ENCODE measurements at places on chromosomes 12 and 14.

GRCh38 chr14:22614240-22614799 lies 16.2 kb downstream of the ABHD4 start:
- DNase-seq, result peak; percentile 80

GRCh38 chr14:68486033-68486732 lies 306.7 kb downstream of the ZFP36L1 start:
- DNase-seq, result no peak

GRCh38 chr12:5921966-5922899 lies 22.8 kb downstream of the ANO2 start:
- no peak for DNase-seq

- no peak for DNase-seq
Observed at GRCh38 chr12:100545092-100545491, 28.4 kb upstream of the GAS2L3 start.

- peak; percentile 98 for DNase-seq
Observed at GRCh38 chr14:74619672-74620131, 7.7 kb upstream of the LTBP2 start.

DNA sequence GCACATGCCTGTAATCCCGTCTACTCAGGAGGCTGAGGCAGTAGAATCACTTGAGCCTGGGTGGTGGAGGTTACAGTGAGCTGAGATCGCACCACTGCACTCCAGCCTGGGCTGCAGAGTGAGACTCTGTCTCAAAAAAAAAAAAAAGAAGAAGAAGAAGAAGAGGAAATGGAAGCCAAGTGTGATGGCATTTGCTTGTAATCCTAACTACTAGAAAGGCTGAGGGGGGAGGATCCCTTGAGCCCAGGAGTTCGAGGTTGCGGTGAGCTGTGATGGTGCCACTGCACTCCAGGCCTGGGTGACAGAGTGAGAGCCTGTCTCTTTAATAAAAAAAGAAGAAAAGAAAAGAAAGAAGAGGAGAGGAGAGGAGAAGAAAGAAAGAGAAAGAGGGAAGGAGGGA lies 52.1 kb downstream of the LGMN start:
- DNase-seq, result no peak

GRCh38 chr12:4997939-4998338 lies 45.7 kb upstream of the KCNA5 start:
- peak; percentile 26 for DNase-seq

DNA sequence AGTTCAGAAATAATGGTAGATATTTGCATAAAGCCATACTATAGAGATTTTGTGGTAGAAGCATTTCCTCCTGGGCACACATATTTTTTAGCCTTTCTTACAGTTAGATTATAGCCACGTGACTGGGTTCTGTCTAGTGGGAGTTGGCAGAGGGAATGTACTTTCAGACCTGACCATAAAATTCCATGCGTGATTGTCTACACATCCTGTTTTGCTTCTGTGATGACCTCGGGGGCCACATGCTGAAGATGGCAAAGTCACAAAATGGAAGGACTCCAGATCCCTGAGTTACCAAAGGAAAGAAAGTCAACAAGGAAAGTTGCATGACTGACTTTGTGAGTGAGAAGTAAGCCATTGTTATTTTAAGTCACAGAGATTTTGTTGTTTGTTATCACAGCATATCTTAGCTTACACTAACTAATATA lies 14.6 kb upstream of the MIA2 start:
- DNase-seq, result peak; percentile 44

DNA sequence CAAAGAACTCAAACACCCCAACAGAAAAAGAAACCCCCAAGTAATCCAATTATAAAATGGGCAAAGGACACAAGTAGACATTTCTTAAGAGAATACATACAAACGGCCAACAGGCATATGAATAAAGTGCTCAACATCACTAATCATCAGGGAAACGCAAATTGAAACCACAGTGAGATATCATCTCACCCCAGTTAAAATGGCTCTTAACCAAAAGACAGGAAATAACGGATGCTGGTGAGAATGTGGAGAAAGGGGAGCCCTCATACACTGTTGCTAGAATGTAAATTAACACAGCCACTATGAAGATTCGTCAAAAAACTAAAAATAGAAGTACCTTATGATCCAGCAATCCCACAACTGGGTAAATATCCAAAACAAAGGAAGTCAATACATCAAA lies 52.4 kb downstream of the CLMN start:
- no peak for DNase-seq

- no peak for DNase-seq
Observed at GRCh38 chr14:60165547-60165876, 314 bp upstream of the DHRS7 start.

DNA sequence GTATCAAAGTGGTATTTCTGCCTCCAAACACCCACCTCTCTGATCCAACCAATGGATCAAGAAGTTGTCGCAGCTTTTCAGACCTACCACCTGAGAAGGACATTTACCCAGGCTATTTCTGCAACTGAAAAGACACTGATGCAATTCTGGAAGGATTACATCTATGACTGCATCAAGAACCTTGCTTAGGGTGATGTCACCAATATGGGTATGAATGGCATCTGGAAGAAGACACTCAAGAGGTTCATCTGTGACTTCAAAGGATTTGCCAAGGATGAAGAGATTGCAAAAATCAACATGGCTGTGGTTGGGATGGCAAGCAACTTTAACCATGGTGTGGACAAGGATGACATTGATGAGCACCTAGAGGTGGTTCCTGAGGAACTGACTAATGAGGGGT lies 154.2 kb downstream of the PCNX1 start:
- no peak for DNase-seq

- DNase-seq, result no peak
Observed at GRCh38 chr12:124694846-124695497, 127.6 kb upstream of the NCOR2 start.

DNA sequence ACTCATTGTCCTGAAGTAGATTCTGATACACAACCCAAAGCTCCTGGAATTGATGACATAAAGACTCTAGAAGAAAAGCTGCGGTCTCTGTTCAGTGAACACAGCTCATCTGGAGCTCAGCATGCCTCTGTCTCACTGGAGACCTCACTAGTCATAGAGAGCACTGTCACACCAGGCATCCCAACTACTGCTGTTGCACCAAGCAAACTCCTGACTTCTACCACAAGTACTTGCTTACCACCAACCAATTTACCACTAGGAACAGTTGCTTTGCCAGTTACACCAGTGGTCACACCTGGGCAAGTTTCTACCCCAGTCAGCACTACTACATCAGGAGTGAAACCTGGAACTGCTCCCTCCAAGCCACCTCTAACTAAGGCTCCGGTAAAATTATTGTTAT lies 63.8 kb downstream of the RAD52 start:
- no peak for DNase-seq

- DNase-seq, result no peak
Observed at GRCh38 chr14:60188696-60189095, 23.5 kb upstream of the DHRS7 start.

GRCh38 chr14:54102051-54102456 lies 145.4 kb upstream of the BMP4 start:
- DNase-seq, result no peak

- no peak for DNase-seq
Observed at GRCh38 chr14:92617581-92617980, 104.0 kb downstream of the RIN3 start.

DNA sequence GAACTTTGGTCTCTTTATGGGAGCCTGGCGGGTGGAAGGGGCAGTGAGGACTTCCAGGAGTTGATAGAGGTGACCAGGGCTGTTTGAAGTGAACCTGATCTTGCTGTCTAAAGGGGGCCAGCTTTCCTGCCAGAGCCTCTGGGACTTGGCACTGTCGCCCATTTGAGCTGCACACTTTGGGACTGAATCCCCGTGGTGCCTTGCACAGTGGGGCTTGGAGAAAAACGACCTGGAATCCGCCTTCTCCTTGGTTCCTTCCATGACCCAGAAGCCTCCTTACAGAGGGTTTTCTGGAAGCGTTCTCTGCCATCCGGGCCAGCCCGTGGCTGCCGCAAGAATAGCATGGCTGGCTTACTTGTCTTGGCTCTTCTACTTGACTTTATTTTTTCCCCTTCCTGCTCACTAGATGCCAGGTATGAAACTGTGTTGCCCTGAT lies 2.0 kb downstream of the RFLNA start:
- DNase-seq, result no peak
